Tongue (tissue), 3 donors: ENCODE measurements at places on chromosomes 4 and X. TPM values are rescaled to one million over a fixed set of nuclear protein-coding genes. Genes with fewer than 3 reads are reported as not detected.

The AFP gene
- not detected for total RNA-seq

The CYP4V2 gene
- 10.4 TPM for total RNA-seq

The ANXA3 gene
- 26.3 TPM for total RNA-seq

The FGFBP2 gene
- 1.9 TPM for total RNA-seq

The TDO2 gene
- total RNA-seq: 1.0 TPM

The TRAM1L1 gene
- 5.8 TPM for total RNA-seq

The DCAF12L1 gene
- 1.9 TPM for total RNA-seq

The KCND1 gene
- 2.1 TPM for total RNA-seq

The GLOD5 gene
- not detected for total RNA-seq

The OTUD6A gene
- total RNA-seq: not detected

The PDGFRA gene
- 138 TPM for total RNA-seq

The MSN gene
- 101 TPM for total RNA-seq

The GAGE13 gene
- total RNA-seq: not detected

The ADRA2C gene
- total RNA-seq: 0.92 TPM

The ZDHHC15 gene
- total RNA-seq: 2.9 TPM

The SLC7A11 gene
- total RNA-seq: 0.62 TPM

The SORCS2 gene
- total RNA-seq: 13.4 TPM

The GPAT3 gene
- total RNA-seq: 27.8 TPM

The SRPX gene
- 85.9 TPM for total RNA-seq

The SH3D19 gene
- 37.4 TPM for total RNA-seq

The CLCN4 gene
- 36.5 TPM for total RNA-seq

The TMEM255A gene
- 6.7 TPM for total RNA-seq

The DTHD1 gene
- total RNA-seq: 0.51 TPM

The RFC1 gene
- total RNA-seq: 43.4 TPM

The TMEM35A gene
- total RNA-seq: 1.7 TPM

The P2RY10 gene
- total RNA-seq: 0.62 TPM

The NDNF gene
- 51.1 TPM for total RNA-seq

The PALLD gene
- total RNA-seq: 221 TPM

The NAP1L5 gene
- total RNA-seq: 8.6 TPM

The CCSER1 gene
- total RNA-seq: 19.9 TPM

The SAP30 gene
- total RNA-seq: 21.1 TPM

The PPEF1 gene
- total RNA-seq: 1.5 TPM

The GAGE12F gene
- total RNA-seq: not detected

The FAM114A1 gene
- 129 TPM for total RNA-seq

The TMPRSS11D gene
- total RNA-seq: 6.6 TPM

The ZFX gene
- 158 TPM for total RNA-seq

The CNGA1 gene
- 0.41 TPM for total RNA-seq

The SLC2A9 gene
- total RNA-seq: 7.1 TPM

The SCD5 gene
- 15.1 TPM for total RNA-seq

The ARHGEF9 gene
- total RNA-seq: 39.1 TPM

The UCP1 gene
- total RNA-seq: not detected

The SERTM2 gene
- total RNA-seq: 7.9 TPM

The DGAT2L6 gene
- not detected for total RNA-seq

The ASIC5 gene
- not detected for total RNA-seq

The SLC26A1 gene
- 0.31 TPM for total RNA-seq

The MID1 gene
- 23.5 TPM for total RNA-seq

The TXK gene
- 0.82 TPM for total RNA-seq

The GPR143 gene
- total RNA-seq: not detected

The CSN1S1 gene
- not detected for total RNA-seq

The PHOX2B gene
- total RNA-seq: not detected

The ZFP92 gene
- total RNA-seq: 1.4 TPM

The TLR2 gene
- total RNA-seq: 7.1 TPM
